ENCODE measurements at places on chromosomes 3 and 15.

GRCh38 chr15:90840157-90840855, 28.1 kb upstream of the FURIN start:
- DNase-seq: no peak

DNA sequence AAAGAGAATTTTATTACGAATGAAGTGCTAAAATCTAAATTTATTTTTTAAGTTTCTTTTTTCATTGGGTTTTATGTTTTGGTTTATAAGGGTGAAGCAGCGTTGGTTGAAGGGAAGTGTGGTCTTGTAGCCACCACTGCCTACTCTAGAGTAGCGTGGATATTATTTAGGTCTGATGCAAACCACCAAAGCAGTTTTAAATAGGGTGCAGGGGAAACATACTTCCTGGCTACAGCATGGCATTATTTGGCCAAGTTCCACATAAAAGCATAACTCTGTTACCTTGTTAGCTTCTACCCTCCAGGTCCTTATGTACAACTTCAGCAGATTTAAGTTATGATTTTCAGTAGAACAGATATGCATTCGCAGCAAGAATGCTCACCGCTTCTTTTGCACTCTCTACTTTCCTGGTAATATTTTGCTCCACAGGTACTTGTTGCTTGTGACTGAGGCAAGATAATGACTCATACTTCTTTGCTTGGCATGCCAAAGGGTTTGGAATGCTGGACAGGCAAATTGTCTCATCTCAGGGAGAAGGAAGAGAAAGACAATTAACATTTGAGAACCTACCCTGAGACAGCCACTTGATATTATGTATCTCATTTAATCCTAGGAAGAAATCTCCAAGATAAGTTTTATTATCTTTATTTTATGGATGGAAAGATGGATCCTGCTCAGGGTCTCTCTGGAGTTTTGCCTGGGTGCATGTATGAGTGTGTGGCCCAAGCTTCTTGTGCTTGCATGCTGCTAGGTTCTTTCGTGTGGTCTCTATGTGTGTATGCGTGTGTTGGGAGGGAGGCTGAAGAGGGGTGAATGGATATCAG, 5.4 kb downstream of the TGFBR2 start:
- DNase-seq: no peak

- no peak for DNase-seq
These were observed 235.5 kb downstream of the STAG1 start for GRCh38 chr3:136516656-136517055.

DNA sequence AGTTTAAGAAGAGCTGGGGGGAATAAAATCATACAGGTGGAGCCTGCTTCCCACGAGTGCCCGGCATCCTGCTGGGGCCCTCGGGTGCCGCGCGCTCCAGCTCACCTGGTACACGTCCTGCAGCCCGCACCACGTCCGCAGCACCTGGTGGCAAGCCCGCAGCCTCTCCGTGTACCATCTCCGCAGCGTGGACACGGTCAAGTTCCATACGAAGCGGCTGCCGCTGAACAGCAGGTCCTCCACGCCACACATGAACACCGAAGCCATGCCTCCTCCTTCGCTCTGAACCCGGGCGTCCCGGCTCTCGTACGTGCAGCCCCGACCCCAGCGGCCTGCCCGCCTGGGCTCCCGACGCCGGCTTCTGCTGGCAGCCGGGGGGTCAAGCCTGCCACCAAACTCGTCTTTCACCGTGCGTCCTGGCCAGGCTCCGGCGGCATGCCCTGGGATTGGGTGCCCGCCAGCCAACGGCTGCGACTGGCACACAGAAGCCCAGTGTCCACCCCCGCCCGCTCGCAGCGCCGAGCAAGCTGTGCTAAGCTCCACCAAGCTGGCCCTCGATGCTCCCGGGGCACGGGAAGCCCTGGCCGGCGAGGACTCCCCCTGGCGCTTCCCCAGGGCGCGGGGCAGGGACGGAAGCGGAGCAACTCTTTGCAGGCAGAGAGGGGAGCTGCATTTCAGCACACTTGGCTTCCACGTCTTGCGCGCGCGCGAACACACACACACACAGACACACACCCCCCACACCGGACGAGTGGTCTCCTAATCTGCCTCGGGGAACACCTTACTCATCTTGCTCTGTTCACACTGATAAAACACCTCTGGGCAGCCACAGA, at the start of gene FRMD4B:
TSS of gene FRMD4B (minus strand) at position 366 of the 833 bp plus-strand sequence. CDS start at position 267, 99 bp downstream.
- DNase-seq: peak; percentile 56

- DNase-seq: no peak
These were observed 601.3 kb upstream of the NECTIN3 start for GRCh38 chr3:110470310-110470709.

DNA sequence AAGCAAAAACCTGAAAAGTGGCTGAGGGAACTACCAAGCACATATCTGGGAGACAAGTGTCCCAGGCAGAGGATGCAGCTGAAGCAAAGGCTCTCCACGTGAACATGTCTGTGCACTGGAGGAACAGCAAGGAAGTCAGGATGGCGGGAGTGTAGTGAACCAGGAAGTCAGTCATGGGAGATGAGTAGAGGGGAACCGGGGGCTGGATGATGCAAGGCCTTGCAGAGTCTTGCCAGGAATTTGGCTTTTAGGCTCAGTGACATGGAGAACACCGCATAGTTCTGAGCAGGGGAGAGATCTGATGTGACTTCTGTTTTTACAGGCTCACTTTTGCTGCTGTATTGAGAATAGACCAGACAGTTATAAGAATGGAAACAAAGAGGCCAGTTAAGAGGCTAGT, 19.0 kb downstream of the C2CD4A start:
- DNase-seq: peak; percentile 36

DNA sequence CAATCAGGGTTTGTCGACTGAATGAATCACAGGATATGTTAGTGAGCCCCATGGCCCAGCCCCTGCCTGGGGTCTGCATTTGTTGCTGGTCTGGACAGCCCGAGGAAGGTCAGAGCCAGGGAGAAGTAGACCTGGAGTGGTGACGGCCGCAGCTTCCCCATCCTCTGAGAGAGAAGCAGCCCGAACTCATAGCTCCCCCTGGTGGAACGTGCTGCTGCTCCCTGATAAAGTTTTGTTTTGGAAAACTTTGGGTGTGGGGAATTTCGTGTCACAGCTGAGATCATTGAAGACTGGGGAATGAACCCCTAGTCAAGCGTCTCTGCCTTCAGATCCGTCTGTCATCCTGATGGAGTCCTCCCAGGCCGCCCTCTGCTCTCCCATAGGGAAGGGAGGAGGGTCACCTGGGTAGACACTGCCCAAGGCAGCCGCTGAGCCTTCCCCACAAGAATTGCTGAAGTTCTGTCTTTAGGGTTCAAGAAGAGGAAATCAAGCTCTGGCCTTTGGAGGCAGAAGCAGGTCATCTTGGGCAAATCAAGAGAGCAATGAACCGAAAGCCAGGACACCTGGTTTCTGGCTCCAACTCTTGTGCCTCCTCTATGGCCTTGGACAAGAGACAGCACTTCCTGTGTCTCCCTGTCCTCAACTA, 60.5 kb downstream of the GLDN start:
- DNase-seq: peak; percentile 69

DNA sequence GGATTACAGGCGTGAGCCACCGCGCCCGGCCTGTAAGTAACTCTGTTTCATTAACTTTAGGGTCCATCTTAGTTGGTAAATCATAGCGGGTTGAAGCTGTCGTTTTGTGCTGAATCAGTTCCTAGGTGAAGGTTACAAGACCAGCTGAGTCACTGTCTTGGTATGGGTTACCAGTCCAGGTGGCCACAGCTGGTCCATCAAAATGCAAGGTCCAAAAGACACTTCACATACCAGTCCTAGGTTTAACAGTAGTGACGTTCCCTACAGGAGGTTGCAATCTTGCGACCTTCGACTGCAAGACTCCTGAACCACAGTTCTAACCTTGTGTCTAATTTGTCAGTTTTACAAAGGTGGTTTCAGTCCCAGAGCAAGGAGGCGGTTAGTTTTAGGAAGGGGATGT, 160.1 kb upstream of the ATP10A start:
- no peak for DNase-seq

GRCh38 chr3:144444061-144444460, 472.4 kb downstream of the DIPK2A start:
- DNase-seq: no peak

- DNase-seq: peak; percentile 27
These were observed 19.1 kb upstream of the EPB42 start for GRCh38 chr15:43239732-43240491.

DNA sequence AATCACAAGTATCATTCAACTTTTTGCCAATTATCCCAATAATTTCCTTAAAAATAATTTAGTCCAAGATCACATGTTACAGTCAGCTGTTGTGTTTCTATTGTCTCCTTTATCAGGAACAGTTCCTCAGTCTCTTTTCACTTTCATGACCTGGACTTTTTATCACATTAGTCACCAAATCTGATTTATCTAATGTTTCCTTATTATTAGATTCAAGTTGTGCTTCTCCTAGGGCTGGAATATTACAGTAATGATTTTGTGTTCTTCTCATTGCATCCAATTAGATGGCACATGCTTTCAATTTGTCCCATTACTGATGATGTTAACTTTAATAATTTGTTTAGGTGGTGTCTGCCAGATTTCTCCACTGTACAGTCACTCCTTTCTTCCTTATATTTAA, 66.3 kb upstream of the DCBLD2 start:
- no peak for DNase-seq

DNA sequence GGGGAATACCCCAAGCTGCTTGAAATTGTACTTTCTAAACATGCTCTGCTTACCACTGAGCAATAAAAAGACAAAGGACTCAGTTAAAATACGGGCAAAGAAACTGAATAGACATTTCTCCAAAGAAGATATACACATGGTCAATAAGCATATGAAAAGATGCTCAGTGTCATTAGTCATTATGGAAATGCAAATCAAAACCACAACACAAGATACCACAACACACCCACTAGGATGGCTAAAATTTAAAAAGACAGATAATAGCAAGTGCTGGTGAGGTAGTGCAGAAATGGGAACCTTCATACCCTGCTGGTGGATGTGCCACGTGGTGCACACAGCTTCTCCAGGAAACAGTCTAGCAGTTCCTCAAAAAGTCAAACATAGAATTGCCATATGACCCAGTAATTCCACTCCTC, 21.3 kb downstream of the LRIG1 start:
- DNase-seq: no peak

DNA sequence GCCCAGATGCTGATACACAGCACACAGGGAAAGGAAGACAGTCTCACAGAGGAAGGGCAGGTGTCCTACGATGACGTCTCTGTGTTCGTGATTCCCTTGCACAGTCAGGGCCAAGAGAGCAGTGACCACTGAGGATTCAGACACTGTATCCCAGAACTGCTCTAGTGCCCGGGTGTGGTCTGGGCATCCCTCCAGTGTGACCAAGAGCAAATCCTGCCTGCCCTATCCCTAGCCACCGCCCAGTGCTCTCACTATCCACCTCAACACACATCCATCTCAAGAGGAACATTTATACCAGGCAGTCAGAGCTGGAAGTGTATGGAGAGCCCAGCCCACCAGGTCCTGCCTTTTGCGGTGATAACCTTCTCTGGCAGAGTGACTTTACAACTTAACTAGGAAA, 4.1 kb downstream of the PPM1M start:
- DNase-seq: no peak

GRCh38 chr15:35911052-35911777, 365.2 kb upstream of the DPH6 start:
- DNase-seq: no peak

DNA sequence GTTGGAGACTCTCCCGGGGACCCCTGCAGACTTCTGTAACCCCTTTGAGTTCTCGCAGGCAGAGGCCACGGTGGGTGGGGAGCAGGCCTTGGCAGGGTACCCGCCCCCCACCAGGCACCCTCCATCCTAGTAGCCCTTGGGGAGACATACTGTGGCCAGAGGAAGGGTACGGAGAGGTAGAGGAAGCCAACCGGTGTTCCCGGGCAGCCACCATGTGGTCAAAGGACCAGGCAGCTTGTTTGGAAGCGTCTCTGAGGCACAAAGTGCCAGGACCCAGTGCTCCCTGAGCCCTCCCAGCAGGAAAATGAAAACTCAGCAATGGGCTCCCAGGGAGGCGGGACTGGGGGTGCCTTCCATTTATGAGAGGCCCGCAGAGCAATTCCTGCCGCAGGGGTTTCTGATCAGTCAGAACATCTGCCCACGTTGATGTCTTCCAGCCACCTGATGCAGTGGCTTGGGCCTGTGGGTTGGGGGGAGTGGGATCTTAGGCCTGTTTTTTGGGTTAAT, 53.0 kb upstream of the CGNL1 start:
- no peak for DNase-seq

- peak; percentile 69 for DNase-seq
These were observed 21.8 kb downstream of the METTL6 start for GRCh38 chr3:15405448-15406050.

GRCh38 chr15:69996321-69997160, 101.2 kb downstream of the TLE3 start:
- DNase-seq: no peak

GRCh38 chr15:65264863-65265430, 21.7 kb downstream of the PARP16 start:
- no peak for DNase-seq

- DNase-seq: no peak
These were observed 33.8 kb downstream of the PIK3R4 start for GRCh38 chr3:130712718-130713423.

DNA sequence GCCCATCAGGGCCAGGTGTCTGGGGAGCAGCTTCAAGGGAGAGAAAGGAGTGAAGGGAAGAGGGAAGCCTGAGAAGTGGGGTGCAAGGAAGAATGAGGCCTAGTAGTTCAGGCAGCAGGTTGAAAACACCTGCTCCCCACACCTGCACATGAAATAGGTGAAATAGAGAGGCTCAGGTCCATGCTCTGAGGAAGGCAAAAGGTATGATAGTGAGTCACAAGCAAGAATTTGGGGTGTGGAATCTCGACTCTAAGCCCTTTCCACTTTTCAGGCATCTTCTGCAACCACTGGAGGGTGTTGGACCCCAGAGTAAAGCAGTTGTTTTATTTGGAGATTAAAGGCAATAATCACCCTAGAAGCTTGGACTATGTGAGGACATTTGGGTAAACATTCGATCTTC, 157.5 kb downstream of the CTNNB1 start:
- no peak for DNase-seq

DNA sequence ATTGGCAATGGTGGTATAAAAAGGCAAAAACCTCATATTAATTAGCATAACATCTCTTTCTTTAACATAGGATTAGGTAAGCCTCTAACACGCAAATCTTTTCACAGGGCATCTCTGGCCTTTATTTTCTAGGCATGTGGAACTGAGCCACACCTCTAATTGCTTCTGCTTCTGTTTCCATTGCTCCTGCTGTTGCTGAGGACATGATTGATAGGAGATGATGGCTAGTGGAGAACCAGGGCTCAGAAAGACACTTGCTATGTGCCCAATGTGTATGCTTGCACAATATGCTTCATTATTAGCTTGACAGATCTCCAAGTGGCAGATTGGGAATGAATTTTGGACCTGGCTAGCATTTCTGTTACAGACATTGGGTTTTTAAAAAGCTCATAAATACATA, 114.5 kb downstream of the EPHA3 start:
- DNase-seq: no peak

- peak; percentile 82 for DNase-seq
These were observed 26.6 kb downstream of the ILDR1 start for GRCh38 chr3:121995161-121996137.

DNA sequence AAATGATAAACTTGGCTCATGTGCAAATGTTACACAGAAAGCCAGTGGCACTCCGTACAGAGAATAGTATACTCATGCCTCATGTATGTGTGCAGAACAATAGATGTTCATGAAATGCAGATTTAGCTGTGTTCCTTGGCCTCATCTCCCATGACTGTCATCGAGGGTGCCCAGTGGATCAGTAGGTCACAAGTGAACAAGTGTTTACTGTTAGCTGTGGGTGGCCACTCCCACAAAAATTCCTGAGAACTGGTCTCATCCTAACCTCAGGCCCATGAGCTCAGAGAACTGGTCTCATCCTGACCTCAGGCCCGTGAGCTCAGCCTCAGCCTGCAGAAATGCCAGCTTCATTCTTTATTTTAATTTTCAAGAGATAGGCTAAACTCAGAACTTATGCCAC, 124.1 kb downstream of the GADL1 start:
- peak; percentile 18 for DNase-seq

GRCh38 chr15:60932051-60932915, 296.8 kb downstream of the RORA start:
- DNase-seq: peak; percentile 4
